Fibroblast of skin of right biceps (primary cell): ENCODE measurements at places on chromosomes 12 and 14.

DNA sequence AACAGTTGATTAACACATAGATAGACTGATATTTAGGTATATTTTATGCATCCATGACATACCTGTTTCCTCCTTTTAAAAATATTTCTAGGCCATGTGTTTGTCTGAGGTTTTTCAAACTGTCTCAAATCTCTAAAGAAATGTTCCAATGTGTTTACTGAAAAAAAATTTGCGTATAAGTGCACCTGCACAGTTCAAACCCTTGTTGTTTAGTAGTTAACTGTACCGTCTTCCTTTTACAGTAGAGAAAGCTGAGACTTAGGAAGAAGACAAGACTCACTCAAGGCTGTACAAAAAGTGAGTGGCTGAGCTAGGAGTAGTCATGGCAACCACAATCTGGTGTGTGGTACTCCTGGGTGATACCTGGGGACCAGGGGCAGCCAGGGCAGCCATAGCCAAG lies 934.6 kb downstream of the VRK1 start:
- DNase-seq = no peak

- no peak for DNase-seq
Measured at GRCh38 chr14:89214221-89214965, 202.6 kb downstream of the FOXN3 start.

GRCh38 chr14:102283631-102284129 lies 21.3 kb downstream of the MOK start:
- DNase-seq = no peak

- peak; percentile 24 for DNase-seq
Measured at GRCh38 chr12:108495054-108495453, 20.0 kb upstream of the FICD start.

DNA sequence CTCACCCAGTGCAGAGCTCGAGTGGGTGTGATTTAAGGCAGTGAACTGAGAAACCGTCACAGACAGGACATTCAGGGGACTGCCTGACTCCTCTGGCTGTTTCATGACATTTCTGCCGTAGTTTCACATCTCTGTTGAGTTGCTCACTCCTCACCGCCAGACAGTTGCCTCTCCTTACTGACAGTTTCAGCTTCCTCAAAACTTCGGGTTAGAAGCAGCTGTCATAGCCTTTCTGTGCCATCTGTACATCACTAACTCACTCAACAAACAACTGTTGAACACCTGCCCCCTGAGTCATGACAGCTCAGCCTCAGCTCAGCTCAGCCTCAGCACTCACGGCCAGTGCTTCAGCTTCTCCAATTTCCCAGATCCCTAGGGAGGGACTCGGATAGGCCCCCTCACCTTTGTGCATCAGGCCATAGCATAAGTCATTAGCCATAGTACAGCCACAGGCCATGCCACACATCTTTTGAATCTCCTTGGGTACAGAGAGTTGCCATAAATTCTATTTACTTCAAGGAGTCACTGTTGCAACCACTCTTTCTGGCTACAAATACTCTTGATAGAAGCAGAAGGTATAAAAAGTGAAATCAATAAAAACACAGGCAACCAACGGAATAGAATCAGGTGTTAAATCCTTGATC lies 6.2 kb upstream of the SLC15A4 start:
- DNase-seq = no peak

GRCh38 chr14:24795406-24795805 lies 161.4 kb upstream of the GZMB start:
- DNase-seq = no peak

DNA sequence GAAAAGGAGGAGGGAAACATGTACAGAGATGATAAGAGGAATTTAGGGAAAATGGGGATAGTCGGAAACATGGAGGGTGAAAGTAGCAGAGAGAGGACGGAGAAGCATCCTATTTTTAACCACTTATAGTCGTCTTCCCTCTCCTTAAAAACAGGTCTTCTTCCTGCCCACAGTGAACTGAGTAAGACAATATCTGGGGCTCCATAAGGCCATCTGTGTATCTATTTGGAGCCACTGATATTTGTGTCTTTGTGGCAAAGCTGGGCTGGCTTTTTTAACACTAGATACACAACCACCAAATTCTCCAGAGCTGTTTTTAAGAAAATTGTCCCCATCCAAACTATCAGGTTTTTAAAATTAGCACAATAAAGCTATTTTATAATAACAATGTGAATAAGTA lies 109.5 kb upstream of the RAP1B start:
- no peak for DNase-seq

DNA sequence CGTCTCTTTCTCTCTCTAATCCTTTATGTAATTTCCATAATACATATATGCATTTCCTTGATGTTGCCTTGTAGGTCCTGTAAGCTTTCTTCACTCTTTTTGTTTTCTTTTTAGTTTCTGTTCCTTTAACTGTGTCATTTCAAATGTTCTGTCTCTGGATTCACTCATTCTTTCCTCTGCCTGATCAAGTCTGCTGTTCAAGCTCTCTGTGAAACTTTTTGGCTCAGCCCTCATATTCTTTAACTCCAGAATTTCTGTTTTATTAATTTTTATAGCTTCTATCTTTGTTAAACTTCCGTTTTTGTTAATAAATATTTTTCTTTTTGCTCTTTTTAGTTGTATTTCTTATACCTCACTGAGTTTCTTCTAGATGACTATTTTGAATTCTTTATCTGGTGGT lies 321.3 kb upstream of the LMO3 start:
- DNase-seq = no peak

- DNase-seq = peak; percentile 92
Measured at GRCh38 chr14:39673270-39673711, 241.1 kb upstream of the FBXO33 start.

GRCh38 chr12:52956987-52957386 lies 8.1 kb downstream of the KRT18 start:
- peak; percentile 22 for DNase-seq

DNA sequence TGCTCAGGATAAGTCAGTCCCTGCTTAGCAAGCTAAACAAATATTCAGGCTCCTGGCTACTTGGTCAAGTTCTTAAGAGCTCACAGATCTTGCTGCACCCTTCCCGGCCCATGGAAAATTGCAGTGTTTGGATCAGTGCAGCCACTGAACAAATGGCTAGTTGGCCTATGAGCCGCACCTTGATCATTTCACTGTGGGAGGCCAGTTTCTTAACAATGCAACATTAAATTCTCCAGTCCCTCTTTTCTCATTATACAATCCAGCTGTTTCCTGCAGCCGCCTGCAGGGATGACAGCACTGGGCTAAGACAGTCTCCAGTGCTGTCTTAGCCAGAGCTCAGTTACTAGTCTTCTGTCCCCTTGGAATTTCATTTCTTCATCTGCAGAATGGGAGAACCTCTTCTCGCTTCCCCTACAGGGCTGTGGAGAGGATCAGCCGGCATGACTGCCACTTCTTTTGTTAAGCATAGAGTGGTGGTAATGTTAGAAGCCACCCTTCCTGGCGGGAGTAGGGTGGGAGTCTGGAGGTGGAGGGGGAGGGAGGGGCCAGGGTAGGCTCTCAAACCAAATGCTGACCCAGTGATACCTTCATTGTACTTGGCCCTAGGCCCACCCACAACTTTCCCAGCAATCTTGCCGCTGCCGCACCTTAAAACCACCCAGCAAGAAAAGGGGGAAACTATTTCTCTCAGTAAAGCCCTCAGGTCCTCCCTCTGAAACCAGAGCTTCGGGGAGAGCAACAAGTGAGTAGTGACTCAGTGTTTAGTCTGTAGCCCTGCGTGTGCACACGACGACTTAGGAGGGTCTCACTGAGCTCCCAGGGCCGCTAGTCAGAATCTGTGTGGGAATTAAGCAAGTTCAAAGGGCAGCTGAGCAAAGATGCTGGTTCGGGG lies 145.7 kb downstream of the NUAK1 start:
- peak; percentile 66 for DNase-seq

DNA sequence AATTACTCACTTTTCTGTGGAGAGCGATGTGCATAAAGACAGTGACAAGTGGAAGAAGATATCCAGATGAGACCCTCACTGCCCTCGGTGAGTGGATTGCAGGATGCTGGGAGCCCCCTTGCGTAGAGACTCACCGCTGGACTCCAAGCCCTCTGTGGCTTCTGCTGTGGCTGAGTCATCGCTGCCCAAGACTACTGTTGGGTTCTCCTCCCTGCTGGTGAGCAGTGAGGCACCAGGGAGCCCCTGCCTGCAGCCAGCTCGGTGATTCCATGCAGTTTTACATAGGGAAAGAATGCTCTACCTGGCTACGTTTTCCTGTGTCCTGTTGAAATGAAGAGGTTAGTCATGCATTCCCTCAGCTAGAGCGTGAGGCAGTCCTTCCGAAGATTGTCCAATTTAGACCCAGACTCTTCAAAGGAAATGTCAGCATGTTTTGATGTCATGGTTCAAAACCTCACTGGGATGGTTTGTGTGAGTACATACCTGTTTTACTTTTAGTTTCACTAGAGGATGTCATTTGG lies 28.2 kb downstream of the TRAF3 start:
- peak; percentile 64 for DNase-seq

DNA sequence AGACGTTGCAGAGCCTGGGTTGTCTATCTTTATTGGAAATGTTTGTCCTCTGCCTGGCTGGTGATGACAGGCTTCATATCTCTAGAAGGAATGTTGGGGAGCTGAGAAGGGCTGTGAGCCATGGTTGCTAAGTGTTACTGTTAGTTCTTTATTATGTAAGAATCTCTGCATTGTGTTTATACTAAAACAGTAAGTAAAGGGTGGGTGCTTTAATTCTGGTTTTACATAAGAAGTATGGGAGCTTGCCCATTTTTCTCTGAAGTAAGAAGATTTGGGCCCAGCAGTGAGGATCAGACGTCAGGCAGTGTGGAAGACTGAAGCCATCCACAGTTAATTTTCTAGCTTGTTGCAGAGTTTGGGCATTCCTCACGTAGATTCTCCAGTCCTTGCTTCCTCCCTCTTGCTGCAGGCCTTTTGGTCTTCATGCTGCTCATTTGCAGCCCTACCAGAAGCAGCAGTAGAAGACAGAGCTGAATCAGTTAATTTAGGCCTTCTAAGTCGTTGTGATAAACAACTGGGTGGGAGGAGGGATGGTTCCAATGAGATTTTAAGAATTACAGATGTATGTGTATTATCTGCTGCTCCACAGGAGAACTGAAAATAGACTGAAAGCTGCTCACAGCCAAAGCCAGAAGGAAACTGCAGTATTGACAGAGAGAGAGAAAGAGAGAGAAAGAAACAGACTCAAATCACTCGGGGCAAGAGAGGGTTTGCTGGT lies 21.4 kb downstream of the WNT5B start:
- peak; percentile 50 for DNase-seq

GRCh38 chr12:87758271-87758670 lies 270.9 kb downstream of the C12orf50 start:
- no peak for DNase-seq

DNA sequence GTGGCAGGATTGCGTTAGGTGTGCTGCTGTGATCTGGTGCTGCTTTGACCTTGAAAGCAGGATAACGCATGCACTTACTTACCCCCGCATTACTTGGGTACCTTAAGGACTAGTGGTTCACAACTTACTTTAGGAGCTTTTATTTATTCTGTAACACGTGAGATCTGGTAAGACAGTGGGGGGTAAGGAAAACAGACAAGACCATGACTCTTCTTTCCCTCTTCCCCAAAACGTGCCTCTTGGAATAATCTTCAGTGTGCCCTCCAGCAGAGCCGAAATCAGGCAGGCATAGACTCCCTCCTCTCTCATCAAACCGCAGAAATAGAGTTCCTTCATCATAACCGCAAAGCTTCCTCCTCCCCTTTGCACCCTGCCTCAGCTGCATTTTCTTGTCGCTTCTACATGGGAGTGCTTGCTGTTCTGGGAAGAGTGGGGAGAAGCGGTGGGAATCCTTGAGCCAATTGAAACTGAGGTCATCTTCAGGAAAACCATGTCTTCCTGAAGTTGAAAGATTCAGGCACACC lies 43.4 kb downstream of the RAD52 start:
- DNase-seq = no peak

DNA sequence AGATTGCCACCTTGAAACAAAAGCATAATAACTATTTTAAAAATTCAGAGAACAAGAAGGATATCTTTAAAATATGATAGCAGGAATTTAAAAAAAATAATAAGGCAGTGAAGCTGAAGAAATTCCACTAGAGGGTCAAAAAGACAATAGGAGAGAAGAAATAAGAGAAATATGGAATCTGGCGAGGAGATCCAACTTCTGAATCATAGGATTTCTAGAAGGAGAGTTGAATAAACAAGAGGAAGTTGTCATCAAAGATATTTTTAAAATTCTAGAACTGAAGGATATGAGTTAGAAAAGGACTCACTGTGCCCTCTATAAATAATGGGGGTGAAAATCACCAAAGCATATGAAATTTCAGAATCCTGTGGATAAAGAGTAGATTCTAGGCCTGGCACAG lies 26.8 kb upstream of the TOMM20L start:
- peak; percentile 23 for DNase-seq

- no peak for DNase-seq
Measured at GRCh38 chr12:50955288-50955687, 2.9 kb downstream of the HIGD1C start.

- DNase-seq = no peak
Measured at GRCh38 chr14:98204139-98204538, 1067.9 kb downstream of the BCL11B start.

- peak; percentile 62 for DNase-seq
Measured at GRCh38 chr12:15977999-15978951, 67.1 kb downstream of the DERA start.

- peak; percentile 9 for DNase-seq
Measured at GRCh38 chr12:388541-389141, 479 bp downstream of the KDM5A start.

GRCh38 chr14:103650213-103650612 lies 21.2 kb downstream of the KLC1 start:
- no peak for DNase-seq

DNA sequence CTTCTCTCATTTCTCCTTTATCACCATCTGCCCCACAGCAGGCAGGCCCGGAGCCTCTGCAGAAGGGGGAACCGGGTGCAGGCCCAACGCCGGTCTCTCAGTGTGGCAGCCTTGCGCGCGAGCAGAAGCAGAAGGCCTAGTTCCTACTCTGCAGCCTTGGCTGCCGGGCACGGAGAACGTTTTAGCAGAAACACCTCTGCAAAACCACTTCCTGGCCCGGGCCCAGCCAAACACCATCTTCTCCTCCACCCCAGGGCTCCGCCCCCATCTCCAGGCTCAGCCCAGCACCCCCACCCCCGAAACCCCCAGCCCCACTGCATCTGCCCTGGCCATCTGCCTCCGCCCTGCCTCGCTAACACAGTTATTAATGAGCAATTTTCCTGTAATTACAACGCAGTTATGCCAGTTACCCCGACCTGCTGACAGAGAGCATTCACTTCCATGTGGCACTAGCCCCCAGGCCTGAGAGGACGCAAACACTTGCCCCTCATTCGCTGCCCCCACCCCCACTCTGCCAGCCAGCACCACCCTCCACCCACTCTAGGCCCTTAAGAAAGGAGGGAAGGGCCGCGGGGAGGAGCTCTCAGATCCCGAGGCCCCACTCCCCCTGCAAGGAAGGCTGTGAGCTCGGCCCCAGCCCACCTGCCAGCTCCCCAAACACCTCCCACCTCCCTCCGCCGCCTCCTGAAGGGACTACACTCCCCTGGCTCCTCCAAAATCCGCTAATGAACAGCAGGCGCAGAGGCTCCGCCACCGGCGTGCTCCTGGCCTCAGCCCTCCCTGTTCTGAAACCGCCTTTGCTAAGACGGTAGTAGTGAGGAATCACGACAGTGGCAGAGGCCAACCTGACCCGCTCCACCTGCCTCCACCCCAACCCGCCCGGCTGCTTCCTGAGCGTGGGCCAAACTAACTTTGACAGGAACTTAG lies 44.7 kb upstream of the FBRSL1 start:
- DNase-seq = no peak
